ENCODE measurements at places on chromosomes 2 and 18.
A peak's percentile ranks its signal among the peaks of the same experiment; 100 is the strongest.

- no peak for DNase-seq
Measured at GRCh38 chr18:28183418-28184078, 6.6 kb upstream of the CDH2 start.

GRCh38 chr2:176562359-176563078, 293.3 kb downstream of the MTX2 start:
- DNase-seq: no peak

- DNase-seq: no peak
Measured at GRCh38 chr2:72112401-72112800, 35.3 kb downstream of the CYP26B1 start.

DNA sequence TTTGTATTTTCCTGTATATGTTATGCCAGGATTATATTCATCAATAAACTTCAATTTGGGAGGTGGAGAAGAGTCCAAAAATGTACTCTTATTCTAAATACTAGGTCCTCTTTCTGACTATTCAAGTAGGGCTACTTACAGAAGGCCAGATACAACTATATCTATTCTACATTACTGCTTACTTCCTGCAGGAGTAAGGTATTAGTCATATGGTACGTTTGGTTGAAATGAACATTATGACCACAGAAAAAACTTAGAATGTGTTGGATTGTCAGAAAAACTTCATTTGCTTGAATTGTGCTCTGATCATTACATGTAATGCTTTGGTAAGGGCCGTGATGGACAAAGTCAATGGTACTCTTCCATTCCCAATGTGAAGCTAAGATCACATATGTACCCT, 35.0 kb downstream of the STAT4 start:
- no peak for DNase-seq

DNA sequence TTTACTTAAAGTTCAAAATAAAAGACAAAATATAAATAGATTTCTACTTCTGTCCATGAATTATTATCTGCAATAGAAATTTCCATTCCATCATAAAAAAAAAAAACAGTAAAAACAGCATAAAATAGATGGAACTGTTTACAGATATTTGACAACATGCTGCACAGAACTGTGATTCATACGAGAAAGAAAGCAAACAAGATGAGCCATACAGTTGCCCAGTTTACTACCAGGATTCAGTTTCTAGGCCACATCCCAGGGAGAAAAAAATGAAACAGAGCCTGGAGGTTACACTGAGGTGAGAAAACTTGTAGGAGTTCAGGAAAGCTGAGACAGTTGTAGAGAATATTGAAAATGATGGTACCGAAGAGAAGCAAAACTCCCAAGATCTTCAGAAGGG, 1426.9 kb upstream of the ACVR2A start:
- no peak for DNase-seq

DNA sequence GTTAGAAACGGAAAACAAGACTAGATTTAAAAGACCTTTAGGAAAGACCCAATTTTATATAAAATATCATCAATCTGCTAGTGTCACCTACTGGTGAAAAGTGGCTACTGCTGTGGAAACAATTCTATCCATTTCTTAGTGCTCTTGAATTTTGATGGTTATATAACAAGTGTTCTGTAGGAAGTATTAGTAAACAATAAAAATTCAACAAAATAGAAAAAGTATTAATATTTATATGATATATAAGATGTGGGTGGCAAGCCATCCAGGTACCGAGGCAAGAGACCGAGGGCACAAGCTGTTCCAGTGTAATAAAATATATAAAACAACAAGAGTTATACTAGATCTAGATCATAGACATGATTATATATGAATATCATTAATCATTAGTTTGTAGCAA, 6.2 kb upstream of the TMEM87B start:
- DNase-seq: no peak

GRCh38 chr2:223101340-223102039, 49.5 kb downstream of the KCNE4 start:
- no peak for DNase-seq

DNA sequence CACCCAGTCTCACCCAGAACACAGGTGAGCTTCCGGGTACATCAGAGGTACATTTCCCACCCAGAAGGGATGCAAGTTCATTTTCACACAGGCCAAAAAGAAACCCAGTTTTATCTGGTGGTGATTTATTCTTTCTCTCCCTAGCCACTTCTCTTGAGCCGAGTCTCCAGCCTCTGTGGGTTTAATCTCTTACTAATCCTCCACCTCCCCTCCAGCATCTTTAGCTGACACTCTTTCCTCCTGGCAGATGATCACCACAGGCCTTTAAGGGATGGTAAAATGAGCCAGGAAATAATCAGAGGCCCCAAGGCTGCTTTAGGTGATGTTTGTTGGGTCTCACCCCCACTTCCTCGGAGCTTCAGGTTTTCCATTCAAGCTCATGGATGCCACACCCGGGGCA, 145.7 kb upstream of the DLX2 start:
- no peak for DNase-seq

GRCh38 chr2:117948615-117949014, 65.3 kb downstream of the CCDC93 start:
- no peak for DNase-seq

- DNase-seq: peak; percentile 63
Measured at GRCh38 chr2:10911291-10912075, at the start of gene KCNF1. Gene KCNF1, plus strand, starts transcription at chr2:10911934. Its CDS starts 493 bp downstream, at chr2:10912427.

DNA sequence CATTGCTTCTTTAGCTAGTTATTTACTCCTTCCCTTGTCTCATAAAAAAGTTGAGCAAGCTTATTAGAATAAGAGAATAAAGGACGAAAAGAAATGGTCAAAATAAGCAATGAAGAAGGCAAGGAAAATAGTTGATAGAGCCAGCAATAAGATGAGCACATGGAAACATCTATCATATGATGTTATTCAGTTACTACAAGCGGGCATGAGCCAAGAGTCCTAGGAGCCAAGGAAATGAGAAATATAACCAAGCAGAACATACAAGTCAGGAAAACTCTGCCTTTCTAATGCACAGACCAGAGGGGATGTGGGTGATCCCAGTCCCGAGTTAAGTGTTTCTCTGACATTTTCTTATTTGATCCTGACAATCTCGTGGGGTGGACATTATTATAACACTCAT, 33.9 kb downstream of the INO80C start:
- no peak for DNase-seq

- DNase-seq: no peak
Measured at GRCh38 chr2:60519231-60519863, 34.1 kb downstream of the BCL11A start.
